NCI-H524 treated with DMSO at 0.1 percent for 48 hours (cell line): ENCODE measurements at places on chromosomes 4 and X.

DNA sequence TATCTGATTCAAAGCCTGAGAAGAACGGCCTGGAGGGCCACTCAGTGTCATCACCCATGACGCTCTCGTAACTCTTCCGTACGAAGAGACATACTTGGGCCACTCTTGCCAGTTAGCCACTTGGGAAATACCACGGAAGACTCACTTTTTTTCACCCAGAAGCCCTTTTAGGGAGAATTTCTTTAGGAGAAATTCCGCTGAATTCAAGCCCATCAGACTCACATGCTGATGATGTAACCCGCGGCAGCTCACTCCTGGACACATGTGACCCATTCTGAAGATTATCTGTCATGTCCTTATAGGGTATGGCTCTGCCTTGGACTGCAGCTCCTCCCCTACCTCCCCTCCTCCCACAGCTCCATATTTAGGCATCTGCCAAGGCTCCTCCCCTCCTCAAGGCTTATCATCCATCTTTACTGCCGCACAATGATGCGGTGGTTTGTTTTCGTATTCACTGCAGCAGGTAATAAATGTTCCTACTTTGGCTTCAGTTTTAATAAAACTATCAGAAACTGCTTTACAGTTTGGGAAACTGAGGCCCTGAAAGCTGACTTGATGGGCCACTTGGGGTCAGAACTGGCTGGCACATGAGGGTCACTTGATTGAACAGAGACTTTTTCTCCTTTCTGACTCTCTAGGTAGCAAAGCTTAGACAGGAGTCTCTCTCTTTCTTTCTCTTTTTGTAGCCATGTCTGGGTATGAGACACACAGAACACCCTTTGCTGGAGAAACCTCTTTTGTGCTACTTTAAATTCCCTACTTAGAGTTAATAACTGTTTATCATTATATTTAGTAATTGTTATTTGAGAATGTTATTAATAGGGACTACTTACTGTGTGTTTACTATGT lies 42.1 kb downstream of the RHOH start:
- no peak for DNase-seq

- DNase-seq, result no peak
These were observed 819.8 kb downstream of the CCSER1 start for GRCh38 chr4:90946945-90947344.

GRCh38 chrX:104695593-104695992 lies 129.6 kb downstream of the IL1RAPL2 start:
- no peak for DNase-seq

- no peak for DNase-seq
These were observed 372.6 kb upstream of the TECRL start for GRCh38 chr4:64781737-64782326.

DNA sequence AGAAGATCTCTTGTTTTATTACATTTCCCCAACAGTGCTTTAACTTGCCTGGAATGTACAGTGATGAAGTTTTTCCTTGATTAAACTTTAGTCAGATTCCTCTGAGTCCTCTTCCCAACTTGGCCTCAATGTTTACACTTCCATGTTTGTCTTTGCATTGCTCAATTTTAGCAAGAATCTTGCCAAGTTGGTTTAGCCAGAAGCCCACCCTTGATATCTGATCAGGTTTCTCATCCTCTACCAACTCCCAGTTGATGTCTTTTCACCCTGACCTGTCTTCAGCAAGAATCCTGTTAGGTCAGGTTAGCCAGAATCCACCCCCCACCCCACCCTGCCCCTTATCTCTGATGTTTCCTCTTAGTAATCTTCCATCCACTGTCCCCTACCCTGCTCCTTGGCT lies 120.9 kb downstream of the MBNL3 start:
- DNase-seq, result no peak

DNA sequence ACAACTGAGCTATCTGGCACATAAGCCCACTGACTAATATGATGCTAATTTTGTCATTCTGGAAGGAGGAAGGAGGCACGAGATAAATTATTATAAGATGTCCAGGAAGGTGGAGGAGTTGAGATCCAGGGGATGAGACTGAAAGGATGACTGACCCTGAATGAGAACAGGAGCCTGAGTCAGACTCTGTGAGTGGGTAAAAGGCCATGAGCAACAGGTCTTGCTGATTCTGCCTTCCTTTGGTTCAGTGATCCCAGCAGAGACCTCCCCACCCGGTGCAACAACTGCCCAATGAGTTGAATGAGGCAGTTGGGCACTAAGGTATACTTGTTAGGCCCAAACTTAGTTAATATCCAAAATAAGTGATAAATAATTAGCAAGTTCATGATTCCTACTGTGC lies 238.1 kb upstream of the GPC4 start:
- no peak for DNase-seq
